Stimulated activated CD8-positive, alpha-beta memory T cell treated with anti-CD3 and anti-CD28 coated beads, Interleukin-12 subunit alpha, Interleukin-12 subunit beta, amount 100 ng/mL, for 4 hours (primary cell): ENCODE measurements at places on chromosomes 1 and 21.

GRCh38 chr21:37737996-37738395, 178.3 kb downstream of the KCNJ6 start:
- no peak for DNase-seq

- DNase-seq = no peak
Observed at GRCh38 chr21:39715804-39716397, 29.1 kb upstream of the IGSF5 start.

- no peak for DNase-seq
Observed at GRCh38 chr21:31909153-31910073, 36.6 kb downstream of the HUNK start.

DNA sequence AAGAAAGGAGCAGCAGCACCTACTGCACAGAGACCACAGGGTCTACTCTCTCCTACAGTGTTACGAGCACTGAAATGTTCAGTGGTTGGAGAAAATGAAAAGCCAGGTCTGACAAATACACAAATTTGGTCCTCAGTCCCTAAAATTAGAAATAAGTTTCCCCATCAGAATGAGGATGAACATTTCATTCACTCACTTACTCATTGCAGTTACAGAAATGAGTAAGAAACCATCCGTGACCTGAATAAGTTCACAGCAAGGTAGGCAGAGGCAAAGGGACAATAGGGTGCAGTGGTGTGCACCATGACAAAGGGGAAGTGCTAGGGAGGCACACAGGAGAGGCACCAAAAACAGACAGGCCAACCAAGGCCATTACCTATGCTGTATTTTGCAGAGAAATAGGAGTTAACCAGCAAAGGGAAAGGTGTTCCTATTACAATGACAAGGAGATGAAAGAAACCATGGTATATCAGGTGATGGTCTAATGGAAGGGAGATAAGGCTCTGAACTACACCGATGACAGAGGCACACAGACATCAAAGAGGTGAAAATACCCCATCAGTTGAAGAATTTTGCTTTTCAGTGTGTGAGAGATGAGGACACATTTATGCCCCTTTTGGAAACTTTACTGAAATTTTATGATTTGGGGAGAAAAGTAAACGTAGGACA, 29.4 kb downstream of the VAV3 start:
- DNase-seq = no peak

GRCh38 chr21:18460979-18461378, 57.4 kb upstream of the TMPRSS15 start:
- DNase-seq = no peak

DNA sequence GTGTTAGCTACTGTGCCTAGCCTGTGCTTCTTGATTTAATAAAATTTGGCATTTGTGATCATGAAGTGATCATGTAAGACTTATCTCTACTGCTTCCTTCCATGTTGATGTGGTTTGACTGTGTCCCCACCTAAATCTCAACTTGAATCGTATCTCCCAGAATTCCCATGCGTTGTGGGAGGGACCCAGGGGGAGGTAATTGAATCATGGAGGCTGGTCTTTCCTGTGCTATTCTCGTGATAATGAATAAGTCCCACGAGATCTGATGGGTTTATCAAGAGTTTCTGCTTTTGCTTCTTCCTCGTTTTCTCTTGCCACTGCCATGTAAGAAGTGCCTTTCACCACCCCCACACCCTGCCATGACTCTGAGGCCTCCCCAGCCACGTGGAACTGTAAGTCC, at the start of gene OVAAL:
OVAAL (plus strand) TSS at position 301 of the 400 bp plus-strand sequence.
- no peak for DNase-seq
